ENCODE measurements at places on chromosomes 12 and 14.
A peak's percentile ranks its signal among the peaks of the same experiment; 100 is the strongest.

DNA sequence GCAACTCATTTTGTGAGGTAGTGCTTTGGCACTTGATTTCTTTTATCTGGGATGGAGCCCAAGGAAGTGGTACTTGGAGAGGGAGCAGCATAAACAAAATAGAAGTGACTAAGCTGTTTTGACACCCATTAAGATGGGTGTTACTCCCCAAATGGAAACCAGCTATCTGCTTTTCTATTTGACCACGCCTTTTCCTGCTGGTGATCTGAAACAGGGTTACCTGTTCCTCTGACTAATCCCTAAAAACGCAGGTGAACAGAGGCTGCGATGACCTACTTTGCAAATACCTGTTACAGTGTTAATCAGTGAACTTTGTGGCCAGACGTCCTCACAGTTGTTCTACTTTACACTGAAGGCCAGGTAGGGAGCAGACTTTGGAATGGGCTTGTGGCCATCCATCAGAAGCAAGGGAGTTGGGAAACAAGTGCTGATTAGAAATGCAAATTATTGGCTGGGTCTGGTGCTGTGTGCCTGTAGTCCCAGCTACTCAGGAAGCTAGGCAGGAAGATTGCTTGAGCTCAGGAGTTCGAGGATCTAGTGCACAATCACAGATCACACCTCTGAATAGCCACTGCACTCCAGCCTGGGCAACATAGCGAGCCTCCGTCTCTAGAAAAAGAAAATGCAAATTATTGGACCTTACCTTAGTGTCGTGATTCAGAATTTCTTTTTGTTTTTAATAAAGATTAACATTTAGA, 58.3 kb upstream of the HECTD1 start:
- DNase-seq = peak; percentile 51

- peak; percentile 51 for DNase-seq
These were observed 7.3 kb downstream of the MSI1 start for GRCh38 chr12:120361506-120362208.

- DNase-seq = no peak
These were observed 25.0 kb upstream of the KCNA5 start for GRCh38 chr12:5018677-5019076.

DNA sequence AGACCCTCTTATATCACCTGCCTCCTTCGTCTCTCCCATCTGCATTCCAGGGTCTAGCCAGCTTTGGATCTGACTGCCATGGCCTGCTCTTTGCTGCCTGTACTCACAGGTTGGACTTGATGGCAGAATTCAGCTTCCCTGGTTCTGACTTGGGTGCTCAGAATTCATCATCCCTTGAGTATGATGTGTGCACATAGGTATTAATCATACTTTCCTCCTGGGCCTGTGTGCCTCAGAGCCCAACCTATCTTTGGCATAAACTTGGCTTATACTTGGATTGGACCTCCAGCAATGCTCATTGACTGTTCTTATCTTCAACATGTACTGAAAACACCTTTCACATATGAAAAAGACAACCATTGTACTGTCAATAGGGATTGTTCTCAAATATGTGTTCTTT, 70.7 kb upstream of the LMNTD1 start:
- DNase-seq = no peak

DNA sequence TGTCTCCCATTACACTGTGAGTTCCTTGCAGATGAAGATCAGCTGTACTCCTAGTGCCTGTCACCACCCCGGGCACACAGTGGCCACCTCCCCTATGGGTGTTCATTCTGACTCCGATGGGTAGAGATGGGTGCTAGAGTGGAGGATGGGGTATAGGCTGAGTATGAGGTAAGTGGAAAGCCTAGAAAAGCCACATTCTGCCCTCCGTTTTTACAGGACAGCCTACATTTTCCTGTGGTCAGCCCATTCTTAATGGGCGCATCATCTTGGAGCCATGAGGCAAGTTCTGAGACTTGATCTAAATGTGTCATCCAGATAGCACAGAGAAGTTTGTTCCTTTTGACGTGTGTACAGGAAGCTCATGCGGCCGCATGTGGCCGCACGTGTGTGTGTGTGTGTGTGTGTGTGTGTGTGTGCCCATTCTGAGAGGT, 166.7 kb upstream of the HIF1A start:
- DNase-seq = peak; percentile 90

GRCh38 chr12:59858508-59859170, 262.8 kb downstream of the SLC16A7 start:
- no peak for DNase-seq

- DNase-seq = no peak
These were observed 13.7 kb downstream of the FGD6 start for GRCh38 chr12:95203487-95204030.

DNA sequence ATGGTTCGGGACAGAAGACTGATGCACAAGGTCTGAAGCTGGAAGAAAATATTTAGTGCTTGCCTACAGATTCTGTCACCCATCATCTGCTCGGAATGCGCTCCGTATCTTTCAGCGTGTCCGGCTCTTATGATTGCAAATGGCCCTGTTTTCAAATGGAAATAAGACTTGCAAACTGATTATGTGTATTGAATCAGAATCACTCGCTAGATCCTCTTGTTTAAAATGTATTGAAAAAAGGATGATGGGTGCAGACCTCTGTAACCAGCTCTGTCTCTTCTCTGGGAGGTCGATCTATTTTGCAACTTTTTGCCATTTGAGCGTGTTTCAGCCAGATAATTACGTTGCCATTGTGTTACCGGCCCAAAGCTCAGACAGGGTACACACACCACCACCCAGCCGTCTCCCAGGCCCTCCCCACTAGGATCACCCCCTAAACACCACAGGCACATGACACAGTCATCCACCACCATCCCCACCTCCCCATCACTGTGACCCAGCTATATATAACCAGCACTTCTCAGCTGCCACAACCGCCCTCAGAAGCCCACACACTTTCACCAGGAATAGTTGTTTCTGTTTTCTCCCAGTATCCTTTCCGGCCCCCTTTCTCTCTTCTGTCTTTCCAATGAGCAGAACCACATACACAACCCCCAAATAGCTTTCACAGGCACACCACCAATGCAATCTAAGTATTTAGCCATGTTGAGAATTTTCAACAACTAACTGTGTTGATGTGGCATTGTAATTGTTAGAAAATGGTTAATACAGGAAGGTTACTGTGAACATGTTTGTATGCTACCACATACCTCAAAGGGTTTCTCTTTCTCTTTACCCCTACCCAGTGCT, 10.7 kb downstream of the NKX2-1 start:
- no peak for DNase-seq

GRCh38 chr14:93085911-93086310, 29.8 kb downstream of the ITPK1 start:
- DNase-seq = no peak

DNA sequence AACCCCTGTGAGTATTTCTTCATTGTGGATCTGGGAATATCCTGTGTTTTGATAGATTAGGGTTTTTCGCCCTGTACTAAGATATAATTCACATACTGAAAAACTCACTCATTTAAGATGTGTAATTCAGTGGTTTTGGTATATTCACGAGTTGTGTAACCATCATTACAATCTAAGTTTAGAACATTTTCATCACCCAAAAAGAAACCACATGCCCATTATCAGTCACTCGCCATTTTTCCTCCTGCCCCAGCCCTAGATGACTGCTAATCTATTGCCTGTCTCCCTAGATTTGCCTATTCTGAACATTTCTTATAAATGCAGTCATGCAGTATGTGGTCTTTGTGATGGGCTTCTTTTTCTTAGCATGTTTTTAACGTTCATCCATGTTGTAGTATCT, 67.9 kb upstream of the ATF1 start:
- DNase-seq = no peak

- peak; percentile 30 for DNase-seq
These were observed 136.1 kb upstream of the WSCD2 start for GRCh38 chr12:107992870-107993451.

DNA sequence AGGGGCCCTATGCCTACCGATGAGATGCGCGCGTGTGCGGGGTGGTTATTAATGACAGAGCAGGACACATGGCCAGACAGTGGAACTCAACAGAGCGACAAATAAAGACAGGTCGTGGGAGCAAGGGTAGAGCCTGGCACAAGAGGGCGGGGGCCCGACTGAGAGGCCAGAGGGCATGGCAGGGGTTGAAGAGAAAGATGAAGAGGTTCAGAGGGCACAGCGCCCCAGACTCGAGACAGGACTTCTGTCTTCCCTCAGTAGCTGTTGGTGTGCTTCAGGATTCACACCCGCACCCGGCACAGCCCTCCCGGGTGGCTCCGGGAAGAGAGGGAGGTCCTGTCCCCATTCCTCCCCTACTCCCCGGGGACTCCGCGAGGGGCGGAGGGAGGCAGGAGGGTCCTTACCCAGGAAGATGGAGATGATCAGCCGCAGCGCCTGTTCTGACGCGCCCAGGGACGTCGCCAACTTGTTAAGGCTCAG, 366 bp downstream of the LPCAT3 start:
- DNase-seq = no peak

DNA sequence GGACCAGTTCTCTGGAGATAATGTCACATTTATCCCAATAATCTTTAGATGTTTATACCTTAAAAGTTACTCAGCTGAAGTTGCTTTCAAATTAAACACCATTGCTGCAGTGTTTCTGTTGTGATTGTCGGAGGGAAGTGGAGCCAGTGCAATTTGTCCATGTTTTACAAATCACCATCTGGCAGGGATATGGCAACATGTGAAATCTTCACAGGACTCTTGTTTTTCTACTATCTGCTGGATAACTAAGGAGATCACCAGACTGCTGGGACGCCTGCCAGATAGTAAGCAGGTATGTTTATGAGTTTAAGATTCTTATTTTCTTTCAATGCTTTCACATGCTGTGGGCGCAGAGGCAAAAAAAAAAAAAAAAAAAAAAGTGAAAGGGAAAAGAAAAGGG, 100.3 kb upstream of the SOX5 start:
- no peak for DNase-seq

DNA sequence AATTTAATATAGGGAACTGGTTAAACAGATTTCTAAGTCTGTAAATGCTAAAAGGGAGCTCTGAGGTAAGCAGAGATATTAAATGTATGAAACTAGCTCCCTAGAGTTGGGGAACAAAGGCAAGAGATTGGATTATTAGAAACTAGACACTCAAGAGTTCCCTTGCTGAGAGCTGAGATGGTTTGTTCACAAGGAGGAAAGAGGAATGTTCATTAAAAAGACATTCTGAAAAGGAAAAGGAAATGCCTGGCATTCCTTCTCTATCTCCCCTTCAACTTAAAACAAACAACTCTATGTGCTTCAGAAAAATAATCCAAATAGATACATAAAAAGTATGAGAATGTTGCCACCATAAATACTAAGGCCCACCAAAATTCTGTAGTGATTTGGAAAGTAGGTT, 73.7 kb downstream of the GALNT4 start:
- DNase-seq = peak; percentile 90

DNA sequence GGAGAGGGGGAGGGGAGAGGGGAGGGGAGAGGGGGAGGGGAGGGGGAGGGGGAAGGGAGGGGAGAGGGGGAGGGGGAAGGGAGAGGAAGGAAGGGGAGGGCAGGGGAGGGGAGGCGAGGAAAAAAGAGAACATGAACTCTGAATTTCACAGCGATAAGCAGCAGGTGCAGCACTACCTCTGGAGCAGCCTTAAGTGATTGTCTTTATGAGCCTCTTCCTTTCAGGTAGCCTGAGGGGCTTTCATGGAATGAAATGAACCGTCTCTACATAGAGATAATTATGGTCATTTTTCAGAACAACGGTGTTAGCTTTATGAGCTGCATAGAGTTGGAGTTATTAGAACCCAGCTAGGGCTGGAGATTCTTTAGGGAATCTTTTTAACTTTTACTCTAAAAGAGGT, 18.1 kb upstream of the PTCSC3 start:
- no peak for DNase-seq

- DNase-seq = no peak
These were observed 260.9 kb downstream of the KSR2 start for GRCh38 chr12:117707861-117708260.

GRCh38 chr12:125164541-125164940, 99.3 kb downstream of the AACS start:
- DNase-seq = no peak

- no peak for DNase-seq
These were observed 166.6 kb upstream of the ATP2B1 start for GRCh38 chr12:89875225-89875624.

DNA sequence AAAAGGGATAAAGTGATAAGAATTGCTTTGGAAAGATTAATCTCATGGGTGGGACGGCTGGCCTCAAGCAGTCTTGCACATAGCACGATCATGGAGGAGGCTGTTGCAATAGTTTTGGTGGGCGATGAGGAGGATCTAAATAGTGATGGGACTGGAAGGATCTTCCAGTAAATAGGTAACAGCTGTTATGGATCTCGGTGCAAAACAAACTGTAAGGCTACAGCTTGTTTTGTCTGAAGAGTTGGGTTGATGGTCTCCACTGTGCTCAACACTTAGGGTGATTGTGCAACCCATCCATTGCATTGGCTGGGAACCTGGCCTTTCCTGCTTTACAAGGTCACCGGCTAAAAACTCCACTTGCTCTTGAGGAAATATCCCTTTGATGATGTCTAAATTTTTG, 21.0 kb downstream of the IGF1 start:
- DNase-seq = no peak

DNA sequence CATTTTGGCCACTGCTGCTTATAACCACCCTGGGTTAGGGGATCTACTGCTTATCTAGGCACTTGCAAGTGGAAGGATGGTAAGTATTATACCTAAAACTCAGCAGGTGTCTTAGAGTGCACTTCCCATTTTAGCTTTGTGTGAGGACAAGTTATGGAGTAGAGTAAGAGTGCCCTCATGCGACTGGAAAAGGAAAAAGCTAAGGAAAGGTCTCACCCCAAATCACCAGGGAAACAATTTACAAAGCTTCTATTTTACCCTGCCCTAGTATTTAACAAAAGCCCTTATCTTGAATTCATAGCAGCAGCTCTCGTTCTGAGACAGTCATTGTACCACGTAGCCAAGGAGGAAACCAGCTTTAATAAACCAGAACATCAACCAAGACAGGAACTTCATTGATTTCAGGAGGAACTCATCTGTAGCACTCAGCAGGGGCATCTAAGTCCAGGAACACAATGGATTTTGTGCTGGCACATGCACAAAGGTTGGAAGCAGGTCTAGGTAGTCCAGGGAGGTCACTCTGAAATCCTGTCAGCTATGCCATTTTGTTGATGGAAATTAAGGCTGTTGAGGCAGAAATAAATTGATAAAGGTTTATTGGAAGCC, 2.9 kb downstream of the RDH12 start:
- peak; percentile 50 for DNase-seq

All from AG10803 (cell line).